MCF 10A (cell line): ENCODE measurements at places on chromosomes 4 and X. TPM values are rescaled to one million over a fixed set of nuclear protein-coding genes. Genes with fewer than 3 reads are reported as not detected.

The RPL39 gene
- 1,826 and 1,944 TPM in 2 replicates for total RNA-seq

The TCEAL1 gene
- 5.7 and 8.1 TPM in 2 replicates for total RNA-seq

The CT83 gene
- not detected in 2 replicates for total RNA-seq

The TRIML2 gene
- total RNA-seq = 4.9 and 6.7 TPM in 2 replicates

The ZNF157 gene
- not detected in 2 replicates for total RNA-seq

DNA sequence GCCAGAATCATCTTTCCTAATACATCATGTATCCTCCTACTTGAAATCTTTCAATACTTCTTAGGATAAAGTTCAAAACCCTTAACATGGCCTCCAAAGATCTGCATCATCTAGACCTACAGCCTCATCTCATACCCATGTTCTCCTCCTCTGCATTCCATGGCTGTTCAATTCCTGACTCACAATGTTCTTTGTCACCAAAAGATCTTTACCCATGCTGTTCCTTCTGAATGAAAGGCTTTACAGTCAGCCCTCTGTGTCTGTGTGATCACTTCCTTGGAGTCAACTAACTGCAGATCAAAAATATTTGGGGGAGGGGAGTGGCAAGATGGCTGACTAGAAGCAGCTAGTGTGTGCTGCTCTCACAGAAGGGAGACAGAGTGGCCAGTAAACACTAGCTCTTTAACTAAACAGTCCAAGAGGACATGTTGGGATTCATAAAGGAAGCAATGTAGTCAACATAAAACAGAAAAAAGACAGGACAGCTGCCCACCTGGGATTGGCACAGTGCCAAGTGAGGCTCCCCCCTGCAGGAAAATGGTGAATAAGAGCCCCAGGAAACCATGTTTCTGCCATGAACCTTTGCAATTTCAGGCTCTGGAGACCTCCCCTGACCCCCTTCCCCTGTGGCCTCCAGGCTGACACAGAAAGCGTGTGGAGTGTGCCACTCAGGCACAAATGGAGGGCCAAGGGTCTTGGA, 31.9 kb downstream of the CBR4 start:
- DNase-seq = no peak
- H3K4me1 ChIP-seq = no peaks in the 10 kb centered on the region
- no peaks in the 10 kb centered on the region for H3K27me3 ChIP-seq
- no peak overlapping the region for H3K27ac ChIP-seq

- H3K36me3 ChIP-seq = peaks cover 50% of the 10 kb centered on the region
- H3K4me1 ChIP-seq = peaks cover 7% of the 10 kb centered on the region
- H3K27ac ChIP-seq = no peak overlapping the region
Measured at GRCh38 chrX:150768132-150768485, 74.9 kb downstream of the MTMR1 start.

- DNase-seq = peak; percentile 63
- H3K36me3 ChIP-seq = no peaks in the 10 kb centered on the region
- H3K4me1 ChIP-seq = peaks cover 18% of the 10 kb centered on the region
- no peak overlapping the region for H3K27ac ChIP-seq
Measured at GRCh38 chr4:15420642-15421041, 7.2 kb upstream of the C1QTNF7 start.

DNA sequence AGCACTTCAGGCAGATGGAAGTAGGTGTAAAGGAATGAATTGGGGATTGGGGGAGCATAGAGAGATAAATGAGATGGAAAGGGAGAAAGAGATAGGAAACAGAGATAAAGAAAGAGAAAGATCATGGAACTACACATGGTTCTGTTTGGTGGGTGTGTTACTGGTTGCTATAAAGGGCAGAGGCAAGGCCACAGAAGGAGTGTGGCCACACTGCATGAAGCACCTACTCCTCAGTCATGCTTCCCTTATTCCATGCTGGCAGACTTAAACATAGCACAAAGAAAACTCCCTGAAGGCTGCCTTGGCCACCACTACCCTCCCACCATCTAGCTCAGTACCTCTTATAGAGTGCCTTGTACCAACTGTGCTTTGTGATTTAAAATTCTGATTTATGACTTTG, 56.9 kb downstream of the OPHN1 start:
- no peaks in the 10 kb centered on the region for H3K36me3 ChIP-seq
- no peaks in the 10 kb centered on the region for H3K4me1 ChIP-seq
- no peak for DNase-seq
- H3K27ac ChIP-seq = no peak overlapping the region

GRCh38 chr4:127533028-127533700, 99.6 kb upstream of the INTU start:
- no peaks in the 10 kb centered on the region for H3K4me1 ChIP-seq
- DNase-seq = no peak
- no peaks in the 10 kb centered on the region for H3K27me3 ChIP-seq
- no peak overlapping the region for H3K27ac ChIP-seq

DNA sequence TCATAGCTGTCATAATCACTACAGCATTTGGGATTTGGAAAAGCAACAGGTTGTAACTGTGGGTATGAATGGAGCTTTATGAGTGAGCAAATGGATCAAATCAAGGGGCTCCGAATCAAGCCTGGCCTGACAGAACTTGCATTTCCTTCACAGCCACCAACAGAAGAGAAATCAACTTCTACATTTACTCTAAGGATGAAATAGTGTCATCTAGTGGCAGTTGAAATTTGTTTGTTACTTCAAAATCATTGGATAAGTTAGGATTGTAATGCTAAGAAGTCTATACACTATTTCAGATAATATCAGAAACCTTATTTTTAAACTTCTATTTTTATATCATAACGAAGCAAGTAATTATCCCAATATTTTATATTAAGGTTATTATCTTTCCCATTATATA, 10.7 kb upstream of the WDR17 start:
- no peaks in the 10 kb centered on the region for H3K27me3 ChIP-seq
- no peak overlapping the region for H3K27ac ChIP-seq
- DNase-seq = no peak
- no peak overlapping the region for H3K4me3 ChIP-seq
- H3K4me1 ChIP-seq = no peaks in the 10 kb centered on the region

GRCh38 chr4:151573945-151574344, 165.0 kb downstream of the FHIP1A start:
- DNase-seq = peak; percentile 72
- peak overlapping the region; percentile 57 for H3K27ac ChIP-seq
- H3K4me1 ChIP-seq = peaks cover 11% of the 10 kb centered on the region
- peaks cover 9% of the 10 kb centered on the region for H3K36me3 ChIP-seq
- H3K4me3 ChIP-seq = no peak overlapping the region
